GM18507 (cell line): ENCODE measurements at places on chromosomes 7 and 10.

- DNase-seq, result no peak
Observed at GRCh38 chr10:115982526-115982925, 290.5 kb downstream of the GFRA1 start.

GRCh38 chr10:122052701-122053100 is 63.7 kb downstream of the TACC2 start:
- no peak for DNase-seq

GRCh38 chr10:59376846-59377245 is 14.5 kb upstream of the FAM13C start:
- no peak for DNase-seq

DNA sequence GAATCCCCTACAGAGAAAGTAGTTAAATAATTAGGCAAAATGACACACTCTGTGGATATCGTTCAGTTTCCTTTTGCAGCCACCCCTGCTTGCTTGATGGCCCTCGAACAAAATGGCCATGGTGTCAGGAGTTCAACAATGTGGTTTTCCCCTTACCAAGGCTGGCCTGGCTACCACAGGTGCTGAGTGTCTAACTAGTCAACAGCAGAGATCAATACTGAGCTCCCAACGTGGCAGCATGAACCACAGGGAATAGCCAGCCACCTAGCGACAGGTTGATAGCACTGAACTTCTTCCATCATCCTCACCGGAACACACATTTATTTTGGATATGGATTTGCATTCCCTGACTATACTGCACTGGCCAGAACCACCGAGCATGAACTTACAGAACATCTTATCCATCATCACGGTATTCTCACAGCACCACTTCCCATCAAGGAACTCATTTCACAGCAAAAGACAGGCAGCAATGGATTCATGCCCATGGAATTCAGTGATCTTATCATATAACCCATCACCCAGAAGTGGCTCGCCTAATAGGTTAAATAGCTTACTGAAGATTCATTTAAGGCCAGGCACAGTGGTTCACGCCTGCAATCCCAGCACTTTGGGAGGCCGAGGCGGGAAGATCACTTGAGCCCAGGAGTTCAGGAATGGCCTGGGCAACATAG is 6.3 kb downstream of the C10orf67 start:
- DNase-seq, result no peak

DNA sequence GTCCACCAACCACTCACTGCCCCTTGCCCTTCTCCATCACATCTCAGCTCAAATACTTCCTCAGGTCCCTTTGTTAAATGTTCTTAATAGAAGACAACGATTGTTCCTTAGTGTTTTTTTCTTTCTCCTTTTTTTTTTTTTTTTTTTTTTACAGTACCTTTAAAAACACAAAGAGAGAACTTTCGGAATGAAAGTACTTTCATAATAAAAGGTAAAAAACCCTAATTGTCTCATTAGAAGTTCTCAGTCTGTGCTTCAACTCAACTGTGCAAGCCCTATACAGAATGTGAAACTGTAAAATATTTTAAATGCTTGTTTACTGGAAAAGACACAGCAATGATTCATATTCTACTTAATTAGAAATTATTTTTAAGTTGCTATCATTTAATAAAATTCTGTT is 29.4 kb downstream of the TSPAN12 start:
- DNase-seq, result no peak

GRCh38 chr10:125201791-125202622 is 41.6 kb upstream of the CTBP2 start:
- no peak for DNase-seq

DNA sequence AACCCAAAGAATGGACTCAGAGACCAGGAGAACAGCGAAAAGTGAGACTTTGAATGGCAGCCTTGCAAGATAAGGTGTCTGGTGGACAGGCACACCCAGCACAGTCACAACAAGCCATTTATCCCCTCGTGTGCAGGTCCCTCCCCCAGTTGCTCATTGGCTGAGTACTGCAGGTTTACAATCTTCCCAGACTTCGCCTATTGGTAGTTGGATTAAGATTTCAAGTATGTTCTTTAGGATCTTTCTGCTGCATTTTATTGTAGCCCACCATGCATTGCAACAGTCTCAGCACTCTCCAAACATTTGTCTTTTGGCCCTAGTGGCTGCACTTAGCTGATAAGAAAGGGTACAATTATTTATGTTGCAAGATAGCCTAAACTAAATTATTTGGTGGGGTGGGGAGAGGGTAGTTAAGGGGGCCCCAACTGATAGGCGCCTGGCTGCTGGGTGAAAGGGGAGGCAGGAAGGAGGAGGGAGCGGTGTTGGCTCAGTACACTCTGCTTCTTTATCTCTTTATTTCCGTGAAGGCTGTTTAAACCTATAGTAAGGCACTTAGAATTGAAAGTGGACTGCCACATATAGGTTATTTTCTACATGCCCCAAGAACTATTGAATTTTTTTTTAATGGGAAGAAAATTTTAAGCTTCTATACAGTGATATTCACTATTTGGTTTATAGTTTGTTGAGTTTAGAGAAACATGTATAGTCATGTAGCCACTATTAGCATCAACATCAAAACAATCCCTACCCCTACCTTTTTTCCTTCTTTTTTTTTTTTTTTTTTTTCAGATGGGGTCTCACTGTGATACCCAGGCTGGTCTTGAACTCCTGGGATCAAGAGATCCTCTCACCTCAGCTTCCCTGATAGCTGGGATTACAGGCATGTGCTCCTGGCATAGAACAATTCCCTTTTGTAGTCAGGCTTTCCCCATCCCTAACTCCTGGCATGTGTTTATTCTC is 54.2 kb downstream of the GUSB start:
- no peak for DNase-seq

GRCh38 chr7:73730485-73730884 is 8.1 kb downstream of the ABHD11 start:
- no peak for DNase-seq

- no peak for DNase-seq
Observed at GRCh38 chr7:157490465-157490912, 153.7 kb downstream of the DNAJB6 start.

DNA sequence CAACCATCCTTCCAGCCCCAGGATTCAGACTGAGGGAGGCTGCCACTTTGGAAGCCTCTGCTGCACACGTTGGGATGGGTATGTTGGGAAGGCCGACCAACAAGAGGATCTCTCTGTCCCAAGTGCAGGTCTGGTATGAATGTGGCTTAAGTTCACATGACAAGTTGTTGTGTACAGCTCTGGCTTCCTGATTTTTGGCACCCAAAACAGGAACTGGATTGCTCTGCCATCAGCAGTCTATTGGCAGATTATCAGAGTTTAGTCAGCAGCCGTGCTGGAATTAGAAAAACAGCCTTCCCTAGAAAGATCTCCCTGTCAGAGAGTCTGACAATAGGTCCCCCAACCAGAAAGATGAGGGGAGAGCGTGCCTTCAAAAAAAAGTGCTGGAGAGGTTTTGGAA is 66.9 kb downstream of the GOLGA7B start:
- no peak for DNase-seq

DNA sequence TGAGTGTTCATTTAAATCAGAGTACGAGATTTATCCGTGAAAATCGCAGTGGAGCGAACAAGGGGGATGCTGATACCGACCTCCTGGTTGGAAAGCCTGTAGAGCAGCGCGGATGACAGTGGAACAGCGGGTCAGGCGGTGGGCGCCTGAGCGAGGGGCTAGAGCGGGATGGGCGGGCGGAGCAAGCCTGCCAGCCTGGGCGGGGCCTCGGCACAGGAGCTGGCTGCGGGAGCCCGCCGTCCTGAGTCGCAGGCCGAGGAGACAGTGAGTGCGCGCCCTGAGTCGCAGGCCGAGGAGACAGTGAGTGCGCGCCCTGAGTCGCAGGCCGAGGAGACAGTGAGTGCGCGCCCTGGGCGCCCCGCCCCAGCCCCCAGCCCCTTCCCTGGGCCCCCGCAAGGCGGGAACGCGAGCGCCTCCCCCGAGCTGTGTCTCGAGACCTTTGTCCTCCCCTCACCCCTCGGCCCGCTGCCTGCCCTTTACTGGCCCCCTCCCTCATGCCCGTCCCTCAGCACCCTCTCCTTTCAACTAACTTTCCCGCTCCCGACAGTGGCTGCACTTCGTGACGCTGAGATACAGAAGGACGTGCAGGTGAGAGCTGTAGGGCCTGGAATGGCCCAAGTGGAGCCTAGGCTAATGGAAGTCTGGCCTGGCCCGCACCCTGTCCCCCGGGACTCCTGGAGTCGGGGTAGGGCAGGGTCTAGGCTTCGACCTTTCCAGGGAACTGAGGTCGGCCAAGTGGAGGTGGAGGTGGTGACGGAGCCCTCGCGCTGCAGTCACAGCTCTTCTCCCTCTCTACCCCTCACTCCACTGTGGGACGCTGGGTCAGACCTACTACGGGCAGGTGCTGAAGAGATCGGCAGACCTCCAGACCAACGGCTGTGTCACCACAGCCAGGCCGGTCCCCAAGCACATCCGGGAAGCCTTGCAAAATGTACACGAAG is at the start of gene AS3MT:
Gene AS3MT (plus strand): TSS at position 213 of the 941 bp plus-strand sequence. CDS start 123 bp downstream, at position 336.
- no peak for DNase-seq

DNA sequence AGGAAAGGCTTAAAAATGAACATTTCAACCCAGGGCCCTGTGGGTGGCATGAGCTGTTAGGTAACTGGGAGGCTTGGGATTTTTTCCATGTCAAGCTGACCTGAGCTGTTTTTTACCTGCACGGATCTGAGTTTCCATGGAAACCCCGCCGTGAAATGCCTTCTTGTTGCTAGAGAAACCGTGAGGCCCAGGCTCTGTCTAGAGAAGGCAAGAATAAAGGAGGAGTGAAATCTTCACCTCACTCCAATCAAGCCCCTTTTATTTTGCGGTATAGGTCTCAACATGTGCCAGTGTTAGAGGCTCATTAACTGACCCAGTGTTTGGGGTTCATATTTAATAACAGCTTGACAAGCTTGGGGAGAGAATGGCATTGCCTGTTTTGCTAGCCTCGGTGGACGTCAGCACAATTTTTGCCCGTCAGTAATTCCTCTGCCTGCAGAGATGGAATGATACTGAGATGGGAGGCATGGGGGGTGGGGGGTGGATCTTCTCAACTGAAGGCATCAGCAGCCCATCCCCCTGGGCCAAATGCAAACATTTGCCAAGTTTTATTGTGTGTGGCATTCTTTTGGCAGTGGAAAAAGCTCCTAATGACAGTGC is 48.9 kb upstream of the PDCD4 start:
- no peak for DNase-seq

- DNase-seq, result no peak
Observed at GRCh38 chr10:110873951-110874350, 2.2 kb downstream of the PDCD4 start.

DNA sequence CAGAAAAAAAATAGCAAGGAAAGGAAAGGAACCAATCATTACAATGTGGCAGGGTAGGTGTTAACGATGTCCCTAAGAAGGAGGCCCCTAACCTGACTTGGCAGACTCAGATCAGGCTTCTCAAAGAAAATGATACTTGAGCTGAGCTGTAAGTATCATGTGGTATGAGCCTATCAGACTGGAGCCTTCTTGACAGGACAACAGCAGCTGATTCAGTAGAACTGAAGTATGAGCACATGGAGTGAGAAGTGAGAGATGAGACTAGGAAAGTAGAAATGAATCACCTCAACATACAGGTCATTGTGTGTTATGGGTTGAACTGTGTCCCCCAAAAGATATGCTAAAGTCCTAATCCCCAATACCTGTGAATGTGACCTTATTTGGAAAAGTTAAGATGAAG is 66.3 kb downstream of the MTERF1 start:
- DNase-seq, result no peak

- DNase-seq, result no peak
Observed at GRCh38 chr10:97529685-97530465, 31.2 kb downstream of the UBTD1 start.

DNA sequence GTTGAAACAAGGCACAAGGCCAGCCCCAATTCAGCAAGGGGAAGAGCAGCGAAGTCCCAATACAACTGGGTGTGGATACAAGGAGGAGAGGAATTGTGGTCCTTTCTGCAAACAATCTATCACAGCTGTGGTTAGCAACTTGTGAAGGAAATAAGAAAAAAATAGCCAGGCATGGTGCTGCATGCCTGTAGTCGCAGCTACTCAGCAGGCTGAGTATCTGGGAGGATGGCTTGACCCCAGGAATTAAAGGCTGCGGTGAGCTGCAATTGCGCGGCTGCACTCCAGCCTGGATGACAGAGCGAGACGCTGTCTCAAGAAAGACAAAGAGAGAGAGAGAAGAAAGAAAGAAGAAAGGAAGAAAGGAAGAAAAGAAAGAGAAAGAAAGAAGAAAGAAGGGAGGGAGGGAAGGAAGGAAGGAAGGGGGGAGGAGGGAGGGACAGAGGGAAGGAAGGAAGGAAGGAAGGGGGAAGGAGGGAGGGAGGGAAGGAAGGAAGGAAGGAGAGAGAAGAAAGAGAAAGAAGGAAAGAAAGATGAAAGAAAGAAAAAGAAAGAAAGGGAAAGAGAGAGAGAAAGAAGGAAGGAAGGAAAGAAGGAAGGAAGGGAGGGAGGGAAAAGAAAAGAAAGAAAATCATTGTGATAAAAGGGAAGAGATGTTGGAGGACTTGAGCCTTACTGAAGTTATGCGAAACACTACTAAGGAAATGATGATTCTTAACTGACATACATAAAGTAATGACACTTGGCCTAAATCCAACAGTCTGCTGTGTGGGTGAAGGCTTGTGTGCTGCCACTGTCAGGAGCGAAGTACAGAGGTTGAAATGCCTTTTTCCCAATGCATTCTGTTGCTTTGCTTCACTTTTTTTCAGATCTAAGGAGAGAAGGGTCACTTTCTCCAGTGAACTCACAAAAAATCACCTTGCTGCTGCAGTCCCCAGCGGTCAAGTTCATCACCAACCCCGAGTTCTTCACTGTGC is 117.0 kb upstream of the STK17A start:
- DNase-seq, result no peak

DNA sequence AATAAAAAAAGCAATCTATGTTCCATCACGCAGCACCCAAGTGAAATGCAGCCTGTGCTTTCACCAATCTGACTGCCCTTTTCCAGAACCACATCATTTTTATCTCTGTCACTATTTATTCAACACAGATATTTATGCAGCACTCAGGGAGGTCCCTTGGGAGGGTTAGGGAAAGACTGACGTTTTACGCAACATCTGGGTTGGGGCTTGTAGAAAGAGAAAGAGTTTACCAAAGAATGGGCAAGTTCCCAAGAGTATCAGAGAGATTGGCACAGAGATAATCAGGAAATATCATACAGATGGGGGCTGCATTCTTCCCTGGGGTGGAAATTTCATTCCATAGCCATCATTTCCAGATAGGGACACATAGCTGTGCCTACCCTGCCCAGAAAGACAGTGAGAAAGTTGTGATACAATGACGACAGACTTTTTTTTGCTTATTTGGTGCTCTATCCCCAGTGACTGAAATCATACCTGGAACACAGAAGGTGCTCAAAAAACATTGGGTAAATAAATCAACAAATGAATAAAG is 474.2 kb downstream of the CALN1 start:
- no peak for DNase-seq

DNA sequence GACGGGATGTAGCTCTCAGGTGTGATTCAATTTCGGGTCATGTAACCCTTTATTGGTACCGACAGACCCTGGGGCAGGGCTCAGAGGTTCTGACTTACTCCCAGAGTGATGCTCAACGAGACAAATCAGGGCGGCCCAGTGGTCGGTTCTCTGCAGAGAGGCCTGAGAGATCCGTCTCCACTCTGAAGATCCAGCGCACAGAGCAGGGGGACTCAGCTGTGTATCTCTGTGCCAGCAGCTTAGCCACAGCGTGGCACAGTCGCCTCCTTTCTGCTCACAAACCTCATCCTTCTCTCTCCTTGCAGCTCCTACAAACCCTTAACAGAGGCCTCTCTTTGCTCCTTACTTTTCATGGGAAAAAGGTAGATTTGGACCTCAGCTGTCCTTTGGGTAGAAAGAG is 197.5 kb upstream of the PRSS58 start:
- DNase-seq, result no peak

- DNase-seq, result no peak
Observed at GRCh38 chr10:51920672-51921071, 221.3 kb upstream of the CSTF2T start.

- no peak for DNase-seq
Observed at GRCh38 chr7:110105840-110106239, 985.1 kb upstream of the LRRN3 start.
